ENCODE measurements at places on chromosomes 2 and 18.

DNA sequence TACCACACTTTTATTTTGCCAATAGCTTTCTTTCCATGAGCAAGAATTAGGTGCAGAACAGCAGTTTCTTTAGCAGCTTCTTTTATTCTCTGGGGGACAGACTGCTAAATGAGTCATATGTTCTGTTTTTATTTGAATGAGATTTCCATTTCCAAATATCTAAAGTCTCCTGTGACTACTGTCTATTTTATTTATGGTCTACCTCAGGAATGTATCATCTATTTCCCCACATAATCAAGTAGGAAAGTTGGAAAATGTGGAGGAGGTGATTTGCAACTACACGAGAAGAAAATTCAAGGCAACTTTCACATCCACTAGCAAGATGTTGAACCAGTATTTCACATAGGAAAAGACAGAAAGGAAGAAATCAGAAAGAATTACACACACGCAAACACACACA is 139.9 kb upstream of the MEX3C start:
- DNase-seq: no peak

DNA sequence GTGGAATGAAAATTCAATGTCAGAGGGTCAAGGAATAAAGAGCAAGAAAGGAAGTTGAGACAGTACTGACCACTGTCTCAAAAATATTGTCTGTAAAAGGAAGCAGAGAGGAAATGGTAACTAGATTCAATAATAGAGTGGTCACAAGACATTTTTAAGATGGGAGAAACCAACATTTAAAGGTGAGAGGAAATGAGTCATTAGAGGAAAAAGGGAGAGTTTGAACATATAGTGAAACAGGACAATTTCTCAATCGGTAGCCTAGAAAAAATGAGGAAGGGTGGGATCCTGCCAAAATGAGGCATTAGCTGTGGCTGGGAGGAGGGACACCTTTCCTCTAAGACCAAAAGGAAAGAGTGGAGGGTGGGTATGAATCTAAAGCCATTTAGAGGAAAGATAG is 288.5 kb downstream of the SP3 start:
- DNase-seq: no peak

DNA sequence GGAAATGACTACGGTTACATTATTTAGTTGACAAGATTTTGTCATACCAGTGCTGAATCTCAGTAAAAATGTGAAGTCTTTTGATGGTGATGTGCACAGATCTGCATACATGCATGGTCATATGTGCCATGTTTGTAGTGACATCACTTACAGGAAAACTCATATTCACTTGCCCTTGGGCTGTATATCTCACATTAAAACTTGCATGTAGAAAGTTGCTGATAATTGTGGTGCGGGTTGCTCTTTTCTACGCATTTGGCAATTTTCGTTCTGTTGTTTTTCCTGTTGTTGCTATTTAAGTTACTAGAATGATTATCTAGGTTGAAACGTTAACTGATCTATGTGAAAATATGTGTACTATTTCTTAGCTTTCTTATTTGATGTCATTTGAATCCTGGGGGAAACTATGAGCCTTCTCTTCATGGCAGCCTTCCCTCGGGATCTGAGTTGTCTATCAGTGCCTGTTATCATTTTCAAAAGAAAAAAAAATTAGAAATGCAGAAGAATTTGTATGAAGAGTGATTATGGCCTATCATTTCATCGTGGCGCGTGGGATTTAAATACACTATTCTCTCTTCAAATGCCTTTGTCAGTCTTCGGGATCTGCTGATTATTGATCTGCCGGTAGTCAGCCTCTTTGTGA is 296.6 kb downstream of the TMX3 start:
- no peak for DNase-seq

DNA sequence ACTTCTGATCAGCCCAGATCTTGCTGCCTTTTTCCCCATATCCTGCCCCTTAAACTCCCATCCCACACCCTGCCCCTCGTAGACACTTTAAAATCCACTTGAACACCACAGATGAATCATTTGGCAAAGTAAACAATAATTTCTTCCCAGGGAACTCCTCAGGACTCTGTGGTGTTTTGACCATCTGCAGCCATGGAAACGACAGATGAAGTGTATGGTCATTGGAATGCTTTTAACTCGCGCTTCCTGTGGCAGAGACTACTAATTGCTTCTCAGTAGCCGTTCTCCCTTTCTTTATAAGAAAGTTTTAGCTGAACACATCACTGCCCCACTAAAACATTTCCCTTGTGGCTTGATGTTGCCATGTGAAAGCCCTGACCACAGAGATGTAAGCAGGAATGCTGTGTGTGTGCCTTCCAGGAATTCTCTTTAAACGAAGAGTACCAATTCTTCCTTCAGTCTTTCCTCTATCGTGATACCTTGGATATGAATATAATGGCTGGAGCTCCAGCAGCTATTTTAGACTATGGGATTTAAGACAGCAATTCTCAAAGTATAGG is 92.7 kb upstream of the PARD3B start:
- DNase-seq: peak; percentile 55

DNA sequence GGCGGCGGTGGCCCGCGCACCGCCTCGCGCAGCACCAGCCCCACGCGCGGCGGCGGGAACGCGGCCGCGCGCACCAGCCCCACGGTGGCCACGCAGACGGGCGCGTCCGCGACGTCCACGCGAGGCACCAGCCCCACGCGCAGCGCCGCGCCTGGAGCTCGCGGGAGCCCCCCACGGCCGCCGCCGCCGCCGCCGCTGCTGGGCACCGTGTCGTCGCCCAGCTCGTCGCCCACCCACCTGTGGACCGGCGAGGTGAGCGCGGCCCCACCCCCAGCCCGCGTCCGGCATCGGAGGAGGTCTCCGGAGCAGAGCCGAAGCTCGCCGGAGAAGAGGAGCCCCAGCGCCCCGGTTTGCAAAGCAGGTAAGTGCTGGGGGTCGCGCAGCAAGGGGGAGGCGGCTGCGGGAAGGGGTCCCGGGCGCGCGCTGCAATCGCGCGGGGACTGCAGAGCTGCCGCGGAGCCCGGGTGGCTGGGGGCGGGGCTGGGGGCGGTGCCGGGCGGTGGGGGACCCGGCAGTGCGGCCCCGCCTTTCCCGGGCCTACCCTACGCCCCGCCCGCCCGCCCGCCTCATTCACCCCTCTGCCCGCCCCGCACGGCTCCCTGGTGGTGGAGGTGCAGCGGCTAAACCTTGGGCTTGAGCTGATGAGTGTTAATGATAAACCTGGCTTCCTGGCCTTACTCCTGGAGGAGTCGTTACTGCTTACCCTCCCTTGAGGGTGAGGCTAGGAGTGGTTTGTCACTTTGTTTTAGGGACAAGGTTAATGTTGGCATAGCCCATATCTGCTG is 851 bp downstream of the FAM117B start:
- peak; percentile 20 for DNase-seq

- no peak for DNase-seq
These were observed 43.5 kb upstream of the FAHD2A start for GRCh38 chr2:95359031-95359430.

DNA sequence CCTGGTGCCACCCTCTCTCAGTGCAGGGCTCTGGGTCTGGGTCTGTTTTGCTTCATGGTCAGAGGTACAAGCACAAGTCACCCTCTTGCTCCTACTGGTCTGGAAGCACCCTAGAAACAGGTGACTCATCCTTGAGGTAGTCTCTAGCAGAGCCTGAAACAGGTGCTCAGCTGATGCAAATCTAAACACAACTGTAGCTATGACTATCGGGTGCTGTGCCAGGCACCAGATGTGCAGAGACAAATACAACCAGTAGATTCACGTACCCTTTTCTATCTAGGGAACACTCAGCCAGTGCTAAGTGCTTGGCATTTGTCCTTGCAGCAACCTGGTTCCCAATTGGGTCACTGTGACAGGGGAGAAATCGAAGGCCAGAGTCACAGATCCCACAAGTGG is 140.9 kb upstream of the MYCN start:
- peak; percentile 78 for DNase-seq

DNA sequence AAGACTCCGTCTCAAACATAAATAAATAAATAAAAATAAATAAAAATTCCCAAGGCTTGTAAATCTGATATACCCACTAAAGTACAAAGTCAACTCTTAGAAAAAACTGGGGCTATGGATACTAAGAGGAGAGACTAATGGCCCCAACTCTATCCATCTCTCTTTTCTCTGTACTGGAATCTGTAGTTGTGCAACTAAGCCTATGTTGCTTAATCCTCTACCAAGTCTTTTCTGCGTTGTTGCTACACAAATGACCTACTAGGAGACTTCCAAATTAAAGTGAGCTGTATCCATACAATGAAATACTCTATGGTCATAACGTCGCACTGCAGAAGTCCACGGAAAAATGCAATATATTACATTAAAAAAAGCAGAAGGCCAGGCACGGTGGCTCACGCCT is 8.1 kb downstream of the MRPS5 start:
- no peak for DNase-seq

DNA sequence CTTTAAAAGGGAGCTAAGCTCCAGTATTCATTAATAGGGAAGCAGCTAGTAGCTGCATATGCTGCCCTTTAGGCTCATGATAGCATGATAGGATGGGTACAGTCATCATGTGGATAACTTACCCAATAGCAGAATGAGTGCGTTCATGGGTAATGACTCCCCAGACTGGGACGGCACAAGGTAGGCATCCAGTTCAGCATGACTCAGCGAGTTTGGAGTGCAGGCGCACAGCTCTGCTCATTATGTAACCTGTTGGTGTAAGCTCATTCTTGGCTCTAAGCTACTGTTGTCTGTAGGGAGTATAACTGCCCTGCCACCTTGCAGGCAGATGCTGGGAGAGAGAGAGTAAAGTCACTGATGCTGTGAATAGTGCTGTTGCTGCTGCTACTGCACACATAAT is 209.2 kb upstream of the SYT4 start:
- DNase-seq: no peak

DNA sequence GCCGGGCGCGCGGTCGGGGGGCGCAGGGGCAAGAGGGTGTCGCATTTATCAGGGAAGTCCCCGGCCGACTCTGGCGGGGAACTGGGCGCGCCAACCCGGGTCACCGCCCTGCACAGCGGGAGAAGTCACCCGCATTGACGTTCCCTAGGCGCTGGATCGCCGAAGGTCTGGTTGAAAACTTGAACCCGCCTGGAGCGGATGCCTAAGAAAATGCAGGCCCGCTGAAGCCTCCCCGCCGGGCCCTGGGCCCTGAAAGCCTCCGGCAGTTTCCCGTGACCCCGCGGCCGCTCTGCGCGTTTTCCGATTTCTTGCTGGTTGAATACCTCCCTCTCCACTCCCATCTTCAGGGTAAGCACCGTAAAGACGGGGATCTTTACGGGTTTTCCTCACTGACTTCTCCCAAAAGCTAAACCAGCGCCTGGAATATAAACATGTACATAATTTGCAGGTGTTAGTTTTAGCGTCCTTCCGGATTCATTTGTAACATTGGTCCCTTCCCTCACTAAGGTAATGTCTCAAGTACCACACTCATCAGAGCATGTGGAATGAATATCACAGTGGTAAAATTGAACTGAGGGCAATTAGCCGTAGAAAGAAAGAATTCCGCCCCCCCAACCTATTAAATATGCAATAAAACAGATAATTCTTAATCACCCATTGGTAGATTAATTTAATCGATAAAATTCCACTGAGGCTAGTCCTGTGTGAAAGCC is 675 bp upstream of the SPIRE1 start:
- no peak for DNase-seq

- no peak for DNase-seq
These were observed 104.6 kb upstream of the RMDN2 start for GRCh38 chr2:37820471-37820986.

DNA sequence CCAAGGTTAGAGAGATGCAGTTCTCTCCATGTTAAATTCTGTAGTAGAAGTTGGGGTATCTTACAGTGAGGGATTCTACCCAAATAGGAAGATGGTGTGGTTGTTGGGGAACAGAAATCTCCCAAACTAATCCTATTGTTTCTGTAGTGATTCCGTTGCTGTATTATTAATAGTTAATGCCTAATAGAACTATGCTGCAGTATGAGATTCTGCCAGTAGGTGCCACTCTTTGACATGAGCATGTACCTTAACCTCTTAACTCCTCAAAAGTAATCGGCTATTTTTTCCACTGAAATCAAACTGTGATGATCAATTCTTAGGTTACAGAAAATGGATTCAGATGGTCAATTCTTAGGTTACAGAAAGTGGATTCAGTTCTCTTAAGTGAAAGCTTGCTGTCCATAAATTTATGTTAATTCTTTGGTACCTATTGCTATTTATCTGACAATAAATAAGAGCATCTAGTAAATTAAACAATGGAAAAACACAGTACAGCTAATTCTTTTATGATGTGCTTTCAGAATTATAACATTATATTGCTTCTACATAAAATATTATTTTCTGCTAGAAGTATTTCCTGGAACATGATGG is 97.9 kb upstream of the DLX2 start:
- DNase-seq: no peak

- DNase-seq: no peak
These were observed 4.2 kb downstream of the GDF7 start for GRCh38 chr2:20671036-20671735.

Measured in epithelial cell of prostate (primary cell).